Hypothalamus (tissue), 51 donors: ENCODE measurements at places on chromosomes 5 and 9.

- peak; percentile 51 for DNase-seq
These were observed 59.0 kb downstream of the MAT2B start for GRCh38 chr5:163564321-163564938.

- no peak for DNase-seq
These were observed 62.5 kb upstream of the ALDH1B1 start for GRCh38 chr9:38329968-38330367.

- no peak for DNase-seq
These were observed 951.9 kb upstream of the DMAC1 start for GRCh38 chr9:8751406-8751930.

DNA sequence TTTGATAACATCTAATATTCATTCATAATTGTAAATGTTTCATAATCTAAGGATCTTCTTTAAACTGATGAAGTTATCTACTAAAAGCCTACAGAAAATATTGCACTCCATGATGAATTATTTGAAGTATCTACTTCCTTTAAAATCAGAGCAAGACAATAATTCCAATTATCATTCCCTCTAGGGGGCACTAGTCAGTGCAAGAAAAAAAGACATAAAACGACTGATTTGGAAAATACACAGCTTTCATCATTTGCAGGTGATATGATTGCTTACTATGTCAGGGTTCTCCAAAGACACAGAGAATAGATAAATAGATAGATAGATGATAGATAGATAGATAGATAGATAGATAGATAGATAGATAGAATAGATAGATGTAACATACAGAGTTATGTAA is 13.5 kb upstream of the GRM6 start:
- DNase-seq: no peak

DNA sequence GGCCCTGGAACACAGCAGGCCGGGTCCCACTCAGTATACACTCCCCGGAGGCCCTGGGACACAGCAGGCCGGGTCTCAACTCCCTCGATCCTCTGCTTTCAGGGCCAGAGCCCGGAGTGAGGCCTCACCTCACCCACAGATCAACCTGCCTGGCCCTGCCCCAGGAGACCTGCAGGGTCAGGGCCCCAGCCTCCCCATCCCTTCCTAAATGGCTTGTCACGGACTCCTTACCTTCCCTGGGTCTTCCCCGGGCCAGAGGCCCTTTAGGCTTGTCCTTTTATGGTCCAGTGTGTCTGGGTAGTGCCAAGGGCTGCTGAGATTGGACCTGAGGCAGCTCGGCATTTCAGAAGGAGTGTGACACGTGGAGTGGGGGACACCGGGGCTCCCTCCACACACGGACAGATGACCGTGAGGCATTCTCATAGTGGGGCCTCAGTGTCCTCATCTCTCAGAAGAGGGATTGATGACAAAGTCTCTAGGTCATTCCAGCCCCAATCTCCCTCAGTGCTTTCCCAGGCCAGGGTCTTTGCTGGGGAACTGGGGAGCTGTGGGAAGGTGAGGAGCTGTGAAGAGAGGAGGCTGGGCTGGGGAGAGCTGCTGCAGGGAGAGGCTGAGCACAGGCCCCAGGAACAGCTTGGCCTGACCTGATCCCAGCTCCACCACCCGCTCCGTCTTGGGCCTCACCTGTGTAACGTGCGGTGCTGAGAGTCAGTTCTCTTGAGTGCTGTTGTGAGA is 18.0 kb upstream of the PLEKHG4B start:
- no peak for DNase-seq

DNA sequence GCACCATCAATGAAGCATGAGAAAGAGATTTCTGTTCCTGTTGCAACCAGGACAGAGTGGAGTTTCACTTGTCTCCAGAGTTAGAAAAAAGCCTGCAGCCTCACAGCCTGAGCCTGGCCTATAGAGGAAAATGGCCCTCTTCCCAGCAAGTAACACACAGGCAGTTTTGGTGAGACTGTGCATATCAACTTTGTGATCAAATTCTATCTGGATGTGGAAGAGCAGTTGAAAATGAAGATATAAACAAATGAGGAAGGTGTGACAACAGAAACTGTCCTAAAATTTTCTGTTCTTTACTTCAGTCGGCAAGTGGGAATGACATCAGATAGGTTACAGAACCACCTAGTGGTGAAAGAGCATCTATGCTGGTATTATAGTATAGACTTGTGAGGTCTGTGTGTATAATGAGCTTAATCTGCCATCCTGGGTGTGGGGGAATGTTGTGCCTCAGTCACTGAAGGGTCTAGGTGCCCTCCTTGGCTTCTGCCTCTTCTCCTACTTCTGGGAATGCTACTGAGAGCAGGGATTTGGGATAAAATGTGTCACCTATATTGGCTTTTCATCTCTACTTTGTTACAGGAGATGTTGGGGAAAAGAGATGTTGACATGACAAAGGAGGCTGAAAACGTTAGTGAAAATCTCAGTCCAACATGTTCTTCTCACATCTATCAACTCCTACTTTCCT is 28.2 kb downstream of the YIPF5 start:
- DNase-seq: no peak

DNA sequence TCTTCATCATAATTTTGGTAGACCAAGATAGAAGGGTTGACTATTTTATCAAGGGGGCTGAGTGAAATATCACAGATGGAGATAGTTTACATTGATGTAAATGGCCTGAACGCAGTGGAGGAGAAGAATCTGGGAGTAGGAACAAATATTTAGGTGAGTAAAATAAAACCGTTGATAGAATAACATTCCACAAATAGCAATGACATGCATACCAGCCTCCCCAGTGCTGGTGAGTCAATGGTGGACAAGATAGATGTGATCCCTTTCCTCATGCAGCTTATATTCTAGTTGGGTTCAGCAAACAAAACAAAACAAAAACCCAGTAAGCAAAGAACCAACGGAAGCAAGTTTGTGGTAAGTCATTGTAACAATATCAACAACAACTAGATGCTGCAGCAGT is 385.2 kb downstream of the FAM170A start:
- no peak for DNase-seq

DNA sequence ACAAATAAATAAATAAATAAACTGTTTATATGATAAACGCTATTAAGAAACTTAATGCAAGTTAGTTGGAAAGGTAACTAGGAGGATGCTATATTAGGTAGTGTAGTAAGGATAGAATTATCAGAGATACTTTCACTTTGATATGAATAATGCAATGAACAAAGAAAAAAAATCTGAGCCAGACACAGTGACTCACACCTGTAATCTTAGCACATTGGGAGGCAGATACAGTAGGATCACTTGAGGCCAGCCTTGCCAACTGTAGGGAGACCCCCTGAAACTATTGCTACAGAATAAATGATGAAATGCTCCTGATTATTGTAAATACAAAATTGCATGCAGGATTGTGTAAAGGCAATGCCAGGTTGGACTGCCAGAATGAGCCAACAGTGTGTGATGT is 109.2 kb downstream of the ANXA2R start:
- DNase-seq: no peak

GRCh38 chr5:137506296-137506695 is 7.2 kb upstream of the SPOCK1 start:
- no peak for DNase-seq
